ENCODE measurements at places on chromosomes 7 and 10.

DNA sequence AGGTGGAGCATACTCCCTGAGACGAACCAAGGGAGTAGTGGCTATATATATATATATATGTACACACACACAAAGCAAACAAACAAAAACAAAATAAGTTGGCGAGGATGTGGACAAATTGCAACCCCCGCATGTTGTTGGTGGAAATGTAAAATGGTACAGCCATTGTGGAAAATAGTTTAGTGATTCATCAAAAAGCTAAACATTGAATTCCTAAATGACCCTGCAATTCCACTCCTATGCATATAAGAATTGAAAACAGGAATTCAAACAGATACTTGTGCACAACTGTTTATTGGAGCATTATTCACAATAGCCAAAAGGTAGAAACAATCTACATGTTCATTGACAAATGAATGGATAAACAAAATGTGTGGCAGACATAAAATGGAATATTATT is 407.9 kb downstream of the KCNMA1 start:
- DNase-seq: no peak

- no peak for DNase-seq
Measured at GRCh38 chr10:15879663-15880062, 19.4 kb upstream of the MINDY3 start.

GRCh38 chr7:47806701-47807103 is 141.6 kb downstream of the PKD1L1 start:
- no peak for DNase-seq

DNA sequence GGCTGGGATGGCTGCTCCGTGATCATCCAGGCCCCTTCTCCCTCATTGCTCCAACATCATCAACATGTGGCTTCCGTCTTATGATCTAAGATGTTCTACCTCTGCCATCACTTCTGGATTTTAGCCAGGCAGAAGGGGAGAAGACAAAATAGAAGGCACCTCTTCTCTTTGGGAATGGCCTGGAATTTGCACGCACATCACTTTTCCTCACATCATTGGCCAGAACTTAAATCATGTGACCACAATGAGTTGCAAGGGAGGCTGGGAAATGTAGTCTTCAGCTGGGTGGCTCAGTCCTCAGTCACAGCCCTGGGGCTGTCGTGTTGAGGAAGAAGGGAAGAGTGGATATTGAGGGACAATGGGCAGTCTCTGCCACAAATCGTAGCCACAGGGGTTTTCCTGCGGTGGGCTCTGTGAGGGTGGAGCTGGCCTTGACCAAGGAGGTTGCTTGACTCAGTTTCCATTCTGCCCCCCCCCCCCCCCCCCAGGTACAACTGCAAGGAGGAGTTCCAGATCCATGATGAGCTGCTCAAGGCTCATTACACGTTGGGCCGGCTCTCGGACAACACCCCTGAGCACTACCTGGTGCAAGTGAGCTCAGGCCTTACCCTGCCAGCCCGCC is 50.3 kb downstream of the PALD1 start:
- peak; percentile 13 for DNase-seq

DNA sequence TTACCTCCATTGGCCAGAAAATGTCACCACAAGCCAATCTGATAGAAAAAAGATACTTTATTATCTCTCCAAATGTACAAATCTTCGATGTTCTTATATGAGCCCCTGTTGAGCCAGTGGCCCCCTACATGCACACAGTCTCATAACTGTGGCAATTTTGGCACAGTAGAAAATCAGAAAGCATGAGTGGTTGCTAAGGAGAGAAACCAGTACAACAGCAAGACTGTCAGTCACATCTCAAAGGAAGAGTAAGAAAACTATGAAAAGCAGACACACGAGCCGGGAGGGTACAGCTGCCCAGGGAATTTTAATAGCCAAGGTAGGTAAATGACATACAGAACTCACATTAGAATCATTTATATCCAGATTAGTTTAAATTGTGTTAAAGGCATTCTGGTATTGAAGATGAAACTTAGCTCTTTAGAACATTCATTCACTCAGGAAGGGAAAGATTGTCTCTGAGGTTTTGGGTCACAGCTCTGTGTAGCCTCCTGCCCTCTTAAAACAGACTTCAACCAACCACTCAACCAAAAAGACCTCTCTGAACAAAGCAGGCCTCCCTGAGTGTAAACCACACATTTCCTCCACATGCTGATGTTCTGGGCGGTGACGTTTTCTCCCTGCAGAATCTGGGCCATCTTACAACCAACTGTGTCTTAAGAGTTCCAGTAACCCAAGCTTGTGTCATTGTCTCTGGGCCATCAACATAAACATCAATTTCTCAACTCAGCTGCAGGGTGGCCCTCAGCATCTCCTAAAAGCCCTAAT is 80.8 kb upstream of the ADAM12 start:
- DNase-seq: no peak

- no peak for DNase-seq
Measured at GRCh38 chr10:62054830-62055229, 153.3 kb downstream of the ARID5B start.

DNA sequence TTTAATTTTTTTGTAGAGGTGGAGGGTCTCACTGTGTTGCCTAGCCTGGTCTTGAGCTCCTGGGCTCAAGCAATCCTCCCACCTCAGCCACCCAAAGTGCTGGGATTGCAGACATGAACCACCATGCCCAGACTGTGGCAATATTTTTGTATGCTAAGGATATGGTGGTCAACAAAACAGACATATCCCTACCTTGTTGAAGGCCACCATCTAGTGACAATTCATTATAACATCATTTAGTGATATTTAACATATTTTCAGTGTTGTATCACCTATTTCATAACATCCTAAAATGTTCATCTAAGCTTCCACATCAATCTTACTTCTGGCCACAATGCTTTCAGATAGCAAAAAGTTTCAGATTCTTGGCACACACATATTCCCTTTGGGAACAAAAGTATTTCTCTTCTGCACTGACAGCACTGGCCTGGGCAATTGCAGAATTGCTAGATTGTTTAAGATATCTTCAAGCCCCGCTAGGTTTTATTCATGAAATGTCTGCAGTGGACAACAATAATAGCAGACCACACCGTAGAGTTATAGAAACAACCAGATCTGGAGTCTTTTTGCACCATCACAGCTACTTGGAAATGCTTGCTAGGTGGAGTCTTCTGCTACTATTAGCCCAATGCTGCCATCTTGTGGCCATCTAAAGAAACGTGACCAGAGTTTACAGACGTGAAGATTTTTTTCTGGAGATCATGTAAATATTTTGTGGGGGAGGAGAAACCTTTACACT is 58.4 kb downstream of the DNAJC12 start:
- DNase-seq: peak; percentile 82

GRCh38 chr7:105759670-105760550 is 116.5 kb downstream of the ATXN7L1 start:
- peak; percentile 86 for DNase-seq

DNA sequence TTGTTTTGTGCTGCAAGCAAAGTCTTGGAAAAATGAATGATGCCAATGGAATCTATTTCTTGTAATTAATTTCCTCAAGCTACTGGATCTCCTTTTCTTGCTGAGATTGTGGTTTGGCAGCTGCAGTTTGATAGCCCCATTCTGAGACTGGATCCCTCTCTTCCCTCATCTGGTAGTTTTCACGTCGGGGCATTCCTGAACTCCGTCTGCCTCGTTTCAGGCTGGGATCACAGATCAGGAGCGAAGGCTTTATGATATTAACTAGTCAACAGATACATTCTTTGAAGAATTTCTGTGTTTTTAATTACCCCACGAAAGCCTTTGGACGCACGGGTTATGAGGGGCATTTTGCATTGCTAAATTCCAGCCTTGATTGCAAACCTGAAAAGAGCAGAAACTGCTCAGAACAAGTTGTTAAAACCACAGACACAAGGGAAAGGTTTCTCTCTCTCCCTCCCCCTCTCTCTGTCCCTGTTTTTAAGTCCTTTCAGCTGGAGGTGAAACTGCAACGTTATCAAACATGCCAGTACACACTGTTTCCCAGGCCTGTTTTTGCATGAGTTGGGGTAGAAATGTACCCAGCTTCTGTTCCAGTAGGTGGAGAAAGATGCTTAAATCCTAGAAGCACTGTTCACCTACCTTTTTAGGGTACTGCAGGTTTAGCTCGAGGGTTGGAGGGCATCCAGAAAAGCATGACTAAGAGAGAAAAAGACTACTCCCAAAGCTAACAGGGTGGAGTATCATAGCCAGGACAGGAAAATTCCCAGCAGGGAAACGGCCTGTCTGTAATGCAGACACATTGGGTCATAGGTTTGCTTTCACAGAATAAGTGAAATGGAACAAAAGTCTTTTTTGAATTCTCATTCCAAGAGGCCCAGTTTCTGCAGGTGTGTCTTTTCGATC is 124.3 kb downstream of the CUX1 start:
- DNase-seq: peak; percentile 17

- no peak for DNase-seq
Measured at GRCh38 chr10:74282151-74282847, 131.3 kb downstream of the ADK start.

DNA sequence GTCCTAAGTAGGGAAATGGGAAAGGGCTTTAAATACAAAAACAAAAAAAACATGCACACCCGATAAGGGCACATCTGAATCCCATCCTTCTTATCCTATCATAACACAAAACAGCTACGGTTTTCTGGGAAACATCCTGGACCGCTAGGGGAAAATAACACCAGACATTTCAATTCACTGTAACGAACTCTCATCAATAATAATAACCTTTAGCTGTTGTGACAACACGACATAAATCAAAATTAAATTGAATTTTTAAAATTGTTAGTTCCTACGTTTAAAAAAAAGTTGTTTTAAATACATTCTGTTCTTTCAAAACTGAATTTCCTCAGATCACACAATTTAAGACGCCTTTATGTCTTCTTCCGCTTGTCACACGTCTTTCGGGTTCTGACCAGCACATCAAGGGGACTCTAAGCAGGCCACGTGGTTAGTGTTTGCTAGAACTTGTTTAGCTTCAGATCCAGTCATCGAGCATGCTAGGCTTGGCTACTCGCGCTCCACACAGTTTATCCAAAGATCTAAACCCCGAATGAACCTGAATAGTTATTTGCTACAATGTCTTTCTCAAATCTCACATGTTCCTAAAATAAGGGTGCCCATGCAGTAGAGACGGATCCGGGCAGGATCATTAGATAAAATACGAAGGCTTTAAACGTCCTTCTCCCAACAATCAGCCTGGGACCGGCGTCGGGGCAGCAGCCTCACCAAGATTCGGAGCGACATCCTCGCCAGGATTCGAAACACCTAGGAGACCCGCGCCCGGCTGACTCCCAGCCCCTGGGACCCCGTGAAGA is 839 bp downstream of the IKZF5 start:
- DNase-seq: peak; percentile 7

GRCh38 chr7:151755131-151755801 is 121.6 kb downstream of the PRKAG2 start:
- no peak for DNase-seq

- DNase-seq: no peak
Measured at GRCh38 chr10:34890939-34891338, 75.8 kb upstream of the PARD3 start.

DNA sequence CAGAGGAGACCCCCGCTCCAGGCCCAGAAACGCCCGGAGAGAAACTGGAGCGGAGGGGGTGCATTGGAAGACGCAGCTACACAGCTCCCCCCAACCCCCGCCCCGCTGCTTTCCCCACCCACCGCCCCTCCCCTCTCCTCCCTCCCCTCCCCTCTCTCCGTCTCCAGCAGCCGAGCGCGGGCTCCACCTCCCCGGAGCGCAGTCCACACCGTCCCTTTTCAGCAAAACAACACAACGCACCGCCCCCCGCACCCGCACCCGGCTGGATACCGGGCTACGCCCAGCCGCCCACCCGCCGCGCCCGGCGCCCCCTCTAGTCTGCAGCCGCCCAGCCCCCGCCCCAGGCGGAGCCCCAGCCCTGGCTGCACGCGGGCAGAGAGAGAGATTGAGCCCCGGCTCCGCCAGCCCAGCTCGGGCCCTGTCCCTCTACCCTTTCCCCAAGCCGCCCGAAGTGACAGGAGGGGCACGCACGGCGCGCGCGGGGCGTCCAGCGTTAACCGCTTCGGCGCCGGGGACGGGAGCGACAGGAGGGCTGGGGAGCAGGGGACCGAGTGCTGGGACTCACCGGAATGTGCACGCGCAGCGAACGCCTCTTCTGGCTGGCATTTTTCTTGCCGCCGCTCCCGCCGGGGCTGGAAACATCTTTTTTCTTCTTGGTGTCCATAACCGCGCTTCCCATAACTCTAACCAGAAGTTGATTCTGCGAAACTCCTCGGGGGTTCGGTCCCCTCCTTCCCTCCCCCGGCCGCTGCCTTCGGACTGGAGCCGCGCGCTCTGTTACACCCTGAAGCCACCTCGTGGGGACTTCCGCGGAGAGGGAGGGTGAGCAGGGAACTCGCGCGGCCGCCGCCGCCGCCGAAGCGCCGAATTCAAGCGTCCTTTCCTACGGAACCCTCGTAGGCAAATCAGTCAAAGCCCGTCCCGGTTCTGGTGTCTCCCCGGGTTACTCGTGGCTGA is 695 bp downstream of the PRKAG2 start:
- DNase-seq: peak; percentile 72

GRCh38 chr7:155408651-155409586 is 49.0 kb upstream of the EN2 start:
- no peak for DNase-seq

- DNase-seq: no peak
Measured at GRCh38 chr10:21482821-21483220, 42.7 kb downstream of the SKIDA1 start.

- DNase-seq: peak; percentile 9
Measured at GRCh38 chr10:130021383-130021950, 57.4 kb upstream of the EBF3 start.

GRCh38 chr7:123747620-123748141 is 1.1 kb downstream of the WASL start:
- DNase-seq: peak; percentile 55

GRCh38 chr10:35770817-35771355 is 128.8 kb upstream of the FZD8 start:
- DNase-seq: no peak

All from NCI-H2171 treated with DMSO at 0.1 percent for 48 hours (cell line).